CD8-positive, alpha-beta memory T cell (primary cell): ENCODE measurements at places on chromosomes 1 and 21.

DNA sequence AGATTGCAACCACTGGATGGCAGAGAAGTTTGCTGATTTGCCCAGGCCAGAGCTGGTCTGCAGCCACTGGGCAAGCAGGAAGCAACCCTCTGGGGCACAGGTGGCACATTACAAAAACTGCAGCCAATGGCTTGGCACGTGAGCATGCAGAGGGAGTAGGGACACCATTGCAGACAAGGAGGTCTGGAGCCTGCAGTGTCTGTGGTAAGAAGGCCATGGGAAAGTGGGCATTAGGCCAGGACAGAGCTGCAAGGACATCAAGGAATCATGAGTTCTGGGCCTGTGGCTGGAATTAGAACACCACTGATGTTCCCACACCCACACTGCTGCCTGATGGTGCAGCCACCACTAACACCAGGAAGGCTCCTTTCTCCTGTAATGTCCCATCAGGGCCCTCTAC lies 113.0 kb downstream of the TSEN15 start:
- no peak for DNase-seq

DNA sequence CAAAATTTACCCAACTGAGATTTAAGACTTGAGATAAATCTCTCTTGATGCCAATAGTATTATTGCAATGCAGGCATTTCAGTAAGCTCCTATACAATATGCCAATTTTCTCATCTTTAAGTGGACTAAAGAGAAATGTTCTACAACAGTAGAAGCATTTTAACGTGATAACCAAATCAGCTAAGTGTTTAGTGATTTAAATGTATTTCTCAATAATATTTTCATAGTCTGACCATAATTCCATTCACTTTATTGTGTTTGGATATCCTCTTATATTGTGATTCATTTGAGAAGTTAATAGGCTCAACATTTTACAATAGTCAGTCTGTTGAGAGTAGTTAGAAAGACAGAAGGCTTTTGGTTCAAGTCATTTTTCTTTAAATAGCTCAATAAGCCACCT lies 44.6 kb upstream of the DR1 start:
- DNase-seq, result no peak

DNA sequence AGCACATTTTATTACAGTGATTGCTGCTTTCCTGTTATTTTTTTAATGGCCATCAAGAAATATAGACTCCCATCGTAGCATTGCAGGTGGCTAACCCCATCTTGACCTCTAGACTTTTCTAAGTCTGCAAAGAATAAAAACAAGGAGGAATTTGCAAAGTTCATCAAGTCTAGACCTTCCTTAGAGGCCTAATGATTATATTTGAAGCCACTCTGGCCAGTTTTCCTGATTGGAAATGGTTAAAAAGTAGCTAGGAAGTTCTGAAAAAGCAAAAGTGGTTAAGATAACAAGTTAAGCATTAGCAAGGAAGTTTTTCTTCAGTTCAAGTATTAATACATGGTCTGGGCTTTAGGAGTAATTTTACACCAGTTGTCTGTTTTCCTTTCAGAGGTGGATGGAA lies 16.7 kb upstream of the KCNJ15 start:
- no peak for DNase-seq

- DNase-seq, result no peak
Observed at GRCh38 chr1:197844651-197845050, 57.8 kb upstream of the C1orf53 start.

GRCh38 chr1:45573231-45573804 lies 10.5 kb upstream of the NASP start:
- no peak for DNase-seq

DNA sequence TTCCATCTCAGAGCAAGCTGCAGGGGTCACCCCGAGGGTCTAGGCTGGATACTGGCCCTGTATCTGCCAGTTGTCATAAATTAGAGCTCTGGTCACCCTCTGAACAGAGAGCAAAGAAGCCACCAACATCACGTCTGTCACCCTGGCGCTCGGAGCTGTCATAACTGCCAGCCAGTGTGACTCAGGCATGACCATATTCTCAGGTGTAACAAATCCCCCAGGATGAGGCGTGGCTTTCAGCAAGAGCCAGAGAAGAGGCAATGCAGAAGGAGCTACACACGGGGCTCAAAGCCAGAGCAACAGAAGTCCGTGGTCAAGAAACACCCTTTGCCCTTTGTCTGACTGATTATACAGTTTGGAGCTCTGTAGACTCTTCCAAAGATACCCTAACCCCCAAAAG lies 40.0 kb downstream of the PRAMEF20 start:
- no peak for DNase-seq

GRCh38 chr21:44024887-44025353 lies 12.8 kb downstream of the TRAPPC10 start:
- DNase-seq, result no peak

- DNase-seq, result peak; percentile 3
Observed at GRCh38 chr1:176880955-176881595, 283.4 kb downstream of the ASTN1 start.

GRCh38 chr1:167650269-167651160 lies 20.5 kb downstream of the RCSD1 start:
- no peak for DNase-seq

- no peak for DNase-seq
Observed at GRCh38 chr1:155083865-155084721, 5.5 kb downstream of the EFNA3 start.

GRCh38 chr1:178137238-178137637 lies 43.3 kb downstream of the RASAL2 start:
- no peak for DNase-seq

- DNase-seq, result no peak
Observed at GRCh38 chr1:241202401-241202800, 154.6 kb downstream of the RGS7 start.

DNA sequence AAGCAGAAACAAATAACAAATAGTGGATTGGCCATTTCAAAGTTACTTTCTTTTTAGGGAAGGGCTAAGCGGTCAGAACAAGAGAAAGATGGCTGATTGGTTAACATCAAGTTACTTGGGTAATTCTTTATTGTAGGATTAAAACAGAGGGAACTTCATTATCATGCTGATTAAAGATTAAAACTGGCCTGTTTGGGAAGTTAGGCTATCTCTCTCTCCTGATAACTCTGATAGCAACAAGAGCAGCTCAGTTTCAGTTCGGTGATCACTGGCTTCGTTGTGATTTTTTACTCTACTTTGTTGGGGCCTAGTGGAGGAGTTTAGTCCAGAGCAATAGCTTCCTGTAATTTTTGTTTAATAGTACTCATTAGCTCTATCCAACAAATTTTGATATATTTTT lies 20.5 kb upstream of the COP1 start:
- DNase-seq, result no peak

GRCh38 chr21:41621513-41621912 lies 113.6 kb upstream of the TMPRSS2 start:
- DNase-seq, result no peak

- DNase-seq, result no peak
Observed at GRCh38 chr1:164225011-164225410, 334.0 kb upstream of the PBX1 start.

DNA sequence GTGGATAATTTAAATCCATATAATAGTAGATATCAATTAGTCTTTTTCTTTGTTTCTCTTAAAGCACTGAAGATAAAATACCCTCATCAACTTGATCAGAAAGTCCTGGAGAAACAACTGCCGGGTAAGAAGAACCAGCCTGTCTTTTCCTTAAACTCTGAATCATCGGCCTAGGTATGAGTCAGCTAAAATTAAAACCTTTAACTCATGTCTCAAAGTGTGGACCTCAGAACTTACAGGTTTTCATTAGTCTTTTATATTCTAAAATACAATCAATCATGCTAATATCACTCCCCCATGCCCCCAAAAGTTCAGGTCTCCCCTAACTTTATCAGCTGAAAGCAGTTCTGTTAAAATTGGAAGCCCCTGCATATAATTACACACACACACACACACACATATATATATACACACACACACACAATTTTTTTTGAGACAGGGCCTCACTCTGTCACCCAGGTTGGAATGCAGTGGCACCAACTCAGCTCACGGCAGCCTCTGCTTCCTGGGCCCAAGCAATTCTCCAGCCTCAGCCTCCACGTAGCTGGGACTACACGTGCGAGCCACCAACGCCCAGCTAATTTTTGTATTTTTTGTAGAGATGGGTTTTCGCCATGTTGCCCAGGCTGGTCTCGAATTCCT lies 61.3 kb downstream of the B3GALNT2 start:
- DNase-seq, result no peak

- no peak for DNase-seq
Observed at GRCh38 chr1:171433451-171433850, 51.9 kb upstream of the PRRC2C start.

- DNase-seq, result no peak
Observed at GRCh38 chr1:193729429-193729828, 543.0 kb upstream of the B3GALT2 start.
